CD4-positive, alpha-beta memory T cell (primary cell): ENCODE measurements at places on chromosomes 7 and 10. TPM values are rescaled to one million over a fixed set of nuclear protein-coding genes. Genes with fewer than 3 reads are reported as not detected.

Gene RELN
- total RNA-seq: not detected

Gene FAM25G
- not detected for total RNA-seq

GRCh38 chr10:33276282-33276923 lies 58.1 kb downstream of the NRP1 start:
- DNase-seq: no peak
- no peak overlapping the region for H3K27ac ChIP-seq
- H3K4me3 ChIP-seq: no peak overlapping the region
- no peaks in the 10 kb centered on the region for H3K36me3 ChIP-seq

DNA sequence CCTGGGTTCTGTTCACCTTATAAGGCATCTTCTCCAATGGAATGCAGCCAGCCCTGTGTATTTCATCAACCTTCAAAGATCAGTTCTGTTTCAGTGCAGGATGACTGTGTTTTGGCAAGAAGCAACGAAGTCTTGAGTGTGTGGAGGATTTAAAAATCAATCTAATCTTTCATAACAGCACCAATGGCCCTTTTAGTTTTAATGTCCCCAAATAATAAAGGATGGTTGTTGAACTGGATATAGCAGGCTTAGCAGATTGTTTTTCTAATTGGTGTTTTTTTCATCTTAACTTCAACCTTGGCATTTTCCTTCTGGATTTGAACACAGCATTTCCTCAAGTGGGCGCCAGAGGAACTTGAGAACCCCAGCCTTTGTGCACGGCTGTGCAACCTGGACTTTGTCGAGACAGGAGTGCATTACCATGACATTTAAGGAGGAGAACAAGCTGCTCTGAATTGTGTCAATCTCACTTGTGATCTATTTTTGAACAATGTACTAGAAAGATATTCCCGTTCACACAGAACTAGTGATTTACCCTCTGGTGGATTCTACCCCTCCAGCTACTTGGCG lies 313.3 kb upstream of the AKR1E2 start:
- DNase-seq: no peak
- H3K27me3 ChIP-seq: no peaks in the 10 kb centered on the region
- no peak overlapping the region for H3K4me3 ChIP-seq
- peaks cover 9% of the 10 kb centered on the region for H3K4me1 ChIP-seq
